ENCODE measurements at places on chromosomes 1 and 21.

DNA sequence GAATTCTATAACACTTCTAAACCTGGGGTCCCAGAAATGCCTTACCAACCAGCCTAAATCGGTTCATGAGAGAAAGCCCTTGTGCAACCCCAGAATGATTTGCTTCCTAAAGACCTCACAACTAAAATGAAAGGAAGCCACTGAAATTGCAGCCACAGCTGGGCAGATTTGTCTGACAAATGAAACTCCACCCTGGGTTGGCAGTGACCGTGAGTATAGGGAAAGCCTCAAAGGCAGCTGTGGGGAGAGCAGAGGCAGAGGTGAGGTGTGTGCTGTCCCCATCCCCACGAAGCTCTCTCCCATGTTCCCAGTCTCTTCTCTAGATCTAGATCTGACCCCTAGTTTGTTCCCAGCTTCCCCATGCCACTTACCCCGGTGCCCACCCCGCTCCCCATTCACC lies 23.1 kb downstream of the RHBDL2 start:
- DNase-seq: no peak

GRCh38 chr1:205983925-205984725 lies 19.1 kb downstream of the RAB7B start:
- peak; percentile 63 for DNase-seq

DNA sequence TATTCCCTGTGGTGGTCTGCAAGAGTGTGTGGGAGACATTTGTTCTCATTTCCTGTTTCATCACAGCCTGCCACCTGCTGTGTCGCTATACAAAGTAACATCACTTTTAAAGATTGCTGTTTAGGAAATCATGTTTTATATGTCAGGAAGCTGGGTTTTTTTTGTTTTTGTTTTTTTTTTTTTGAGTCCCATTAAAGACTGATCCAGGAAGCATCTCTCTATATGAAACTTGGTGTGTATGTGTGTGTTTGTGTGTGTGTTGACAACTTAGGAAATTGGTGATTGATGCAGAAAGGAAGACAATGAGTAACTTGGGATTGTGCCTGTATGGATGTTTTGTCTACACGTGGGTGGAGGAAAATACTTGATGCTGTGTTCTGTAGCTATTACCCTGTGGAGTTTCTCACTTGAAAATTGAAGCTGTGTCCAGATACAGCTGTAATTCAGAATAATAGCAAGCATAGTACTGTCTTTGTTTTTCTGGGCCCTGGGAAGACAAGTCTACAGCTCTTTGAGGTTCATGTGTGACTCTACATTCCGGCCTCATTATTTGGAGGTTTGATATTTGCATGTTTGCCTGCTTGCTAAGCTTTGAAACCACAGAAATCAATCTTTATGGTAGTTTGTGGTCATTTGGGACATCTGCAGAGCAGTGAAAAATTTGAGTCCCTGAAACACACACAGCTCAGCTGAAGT lies 47.9 kb downstream of the LAMC1 start:
- DNase-seq: peak; percentile 93

DNA sequence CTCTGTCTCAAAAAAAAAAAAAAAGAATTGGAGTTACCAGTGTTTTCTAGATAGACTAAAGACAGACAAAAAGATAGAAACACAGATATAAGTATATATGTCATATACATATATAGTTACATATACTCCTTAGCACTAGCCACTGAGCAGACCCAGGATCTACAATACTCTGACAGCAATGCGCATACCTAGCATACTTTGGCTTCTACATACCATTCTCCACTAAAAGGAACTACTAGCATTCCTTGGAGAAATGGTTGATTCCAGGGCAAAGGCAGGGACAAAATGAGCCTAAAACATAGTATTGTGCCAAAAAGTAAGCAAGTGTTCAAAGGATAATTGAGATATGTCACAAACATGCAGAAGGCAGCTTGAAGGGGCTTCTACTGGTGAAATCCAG lies 22.7 kb downstream of the SYNJ1 start:
- DNase-seq: no peak

DNA sequence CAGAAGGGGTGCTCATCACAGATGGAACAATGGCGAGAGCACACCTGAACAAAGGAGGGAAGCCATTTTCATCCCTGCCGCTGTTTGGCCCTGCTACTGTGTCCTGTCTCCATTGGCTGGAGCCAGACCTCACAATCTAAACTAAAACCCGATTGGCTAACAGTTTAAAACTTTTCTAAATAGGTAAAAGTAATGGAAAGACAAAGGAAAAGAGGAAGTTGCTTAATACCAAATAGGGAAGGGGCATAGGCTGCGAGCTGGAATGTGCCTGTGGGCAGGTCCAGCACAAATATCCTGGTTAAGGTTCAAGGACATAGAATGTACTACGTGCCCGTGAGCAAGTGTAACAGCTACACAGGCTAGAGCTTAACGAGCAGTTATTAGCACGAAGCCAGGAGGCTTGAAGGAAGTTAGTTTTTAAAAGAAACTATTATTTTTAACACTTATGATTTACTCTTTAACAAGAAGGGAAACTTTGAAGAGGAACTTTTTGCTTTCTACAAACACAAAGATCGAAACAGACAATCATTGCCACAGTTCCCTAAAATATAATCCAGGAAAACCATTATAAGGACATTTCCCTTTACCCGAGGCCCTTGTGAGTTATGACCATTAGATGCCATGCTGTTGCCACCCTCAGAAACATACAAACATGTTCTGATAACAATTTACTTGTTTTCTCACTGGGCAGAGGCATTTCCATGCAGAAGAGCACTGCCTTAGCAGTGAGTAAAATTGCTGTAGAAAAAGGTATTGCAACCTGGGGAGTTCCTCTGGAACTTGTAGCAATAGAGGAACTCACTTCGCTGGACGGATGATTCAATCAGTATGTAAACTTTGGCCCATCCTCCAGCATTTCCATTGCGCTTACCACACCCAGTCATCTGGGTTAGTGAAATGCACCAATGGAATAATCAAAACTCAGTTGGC lies 4.8 kb upstream of the PTTG1IP start:
- no peak for DNase-seq

DNA sequence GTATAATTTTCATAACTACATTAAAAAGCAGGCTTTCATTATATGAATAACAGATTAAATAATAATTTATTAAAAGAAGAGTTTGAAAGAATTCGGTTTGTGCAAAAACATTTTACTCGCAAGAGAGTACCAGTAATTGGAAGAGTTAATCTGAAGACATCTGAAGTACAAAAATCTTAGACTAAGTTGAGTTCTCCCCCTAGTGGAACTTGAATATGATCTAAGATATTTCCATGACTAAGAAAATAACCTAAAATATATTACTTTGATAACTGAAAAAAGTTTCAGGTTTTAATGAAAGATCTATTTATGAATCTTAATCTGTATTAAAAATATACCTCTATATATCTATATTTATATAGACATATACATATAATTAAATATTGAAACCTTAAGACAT lies 112.5 kb upstream of the GFI1 start:
- peak; percentile 64 for DNase-seq

DNA sequence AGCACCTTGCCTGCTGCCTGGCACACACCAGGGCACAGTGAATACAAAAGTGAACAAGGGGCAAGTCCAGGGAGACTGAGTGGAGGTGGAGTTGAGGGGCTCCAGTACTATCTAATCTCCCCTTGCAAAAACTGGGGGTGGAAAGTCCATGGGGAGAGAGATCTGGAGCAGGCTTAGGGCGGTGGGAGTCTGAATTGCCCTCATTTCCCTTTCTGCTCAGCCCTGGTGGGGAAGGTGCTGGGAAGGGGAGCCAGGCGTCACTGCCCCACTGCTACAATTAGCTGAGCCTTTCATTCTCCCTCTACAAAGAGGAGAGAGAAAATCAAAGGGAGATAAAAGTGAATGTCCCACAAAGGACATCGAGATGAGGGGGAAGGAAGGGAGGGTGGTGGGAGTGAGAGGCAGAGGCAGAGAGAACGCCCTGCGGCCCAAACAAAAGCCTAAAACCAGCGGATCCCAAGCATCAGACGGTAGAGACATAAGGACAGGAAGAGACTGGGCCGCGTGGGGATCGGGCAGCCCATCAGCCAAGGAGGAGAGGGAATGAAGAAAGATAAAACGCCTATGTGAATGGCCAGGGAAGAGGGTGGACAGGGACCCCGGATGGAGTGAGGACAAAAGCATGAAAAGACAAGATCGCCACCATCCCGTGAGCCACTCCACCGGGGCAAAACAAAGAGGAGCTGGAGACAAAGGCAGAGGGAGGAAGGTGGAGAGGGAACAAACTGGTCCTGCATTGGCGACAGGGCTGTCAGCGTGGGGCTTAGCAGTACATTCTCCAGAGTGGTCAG lies 46.8 kb upstream of the SOX13 start:
- no peak for DNase-seq

DNA sequence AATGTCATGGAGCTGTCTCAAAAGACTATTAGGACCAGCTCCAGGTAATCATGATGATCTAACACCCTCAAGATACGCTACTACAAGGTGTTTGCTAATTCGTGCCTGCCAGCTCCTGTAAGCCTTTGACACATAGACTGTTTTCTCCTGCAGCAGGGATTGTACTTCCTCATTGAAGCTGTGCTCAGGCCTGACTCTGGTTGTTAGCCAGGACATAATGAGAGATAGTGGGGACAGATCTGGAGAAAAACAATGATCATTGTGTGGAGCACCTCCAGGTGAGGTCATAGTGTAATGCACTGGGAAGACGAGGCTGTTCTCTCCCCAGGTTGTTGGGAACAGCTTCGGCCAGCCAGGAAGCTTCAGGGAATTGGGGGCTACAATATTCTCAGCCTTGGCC lies 94.6 kb downstream of the SETD4 start:
- DNase-seq: no peak

DNA sequence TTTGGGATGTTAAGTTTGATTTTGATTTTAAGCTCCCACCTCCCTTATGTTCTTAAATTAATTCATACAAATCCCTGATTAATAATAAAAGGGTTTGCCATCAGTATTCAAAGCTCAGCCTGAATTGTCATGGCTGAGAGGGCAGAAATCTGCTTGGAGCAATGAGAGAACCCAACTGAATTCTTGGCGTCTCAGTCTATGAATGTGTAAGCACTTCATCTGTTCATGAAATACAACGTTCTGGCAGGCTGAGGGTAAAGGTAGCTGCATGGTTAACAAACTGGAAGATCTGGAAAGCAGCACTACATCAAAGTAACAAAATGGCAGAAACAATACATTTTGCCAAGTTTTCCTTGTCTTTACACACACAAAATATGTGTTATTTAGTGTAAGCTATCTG lies 95.3 kb downstream of the ACBD6 start:
- DNase-seq: no peak

DNA sequence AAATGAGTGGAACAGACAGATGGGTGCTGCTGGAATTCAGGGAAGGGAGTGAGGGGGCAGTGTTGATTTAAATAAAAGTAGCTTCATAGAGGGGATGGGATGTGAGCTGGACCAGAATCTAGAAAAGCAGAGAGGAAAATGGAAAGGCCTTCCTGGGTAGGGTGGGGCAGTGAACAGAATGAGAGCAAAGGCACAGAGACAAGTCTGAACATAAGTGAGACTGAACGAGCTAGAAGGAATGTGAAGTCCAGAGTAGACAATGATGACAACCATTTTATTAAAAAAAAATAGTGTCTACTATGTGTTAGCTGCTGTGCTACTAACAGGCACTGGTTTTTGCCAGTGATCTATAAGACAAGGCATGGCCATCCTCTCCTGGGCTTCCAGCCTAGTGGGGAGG lies 36.0 kb downstream of the ELK4 start:
- DNase-seq: no peak

- no peak for DNase-seq
Measured at GRCh38 chr21:26834181-26834905, 10.9 kb downstream of the ADAMTS1 start.

- DNase-seq: no peak
Measured at GRCh38 chr1:185680453-185680852, 53.7 kb upstream of the HMCN1 start.

- DNase-seq: no peak
Measured at GRCh38 chr1:203137324-203137723, 9.8 kb downstream of the ADORA1 start.

DNA sequence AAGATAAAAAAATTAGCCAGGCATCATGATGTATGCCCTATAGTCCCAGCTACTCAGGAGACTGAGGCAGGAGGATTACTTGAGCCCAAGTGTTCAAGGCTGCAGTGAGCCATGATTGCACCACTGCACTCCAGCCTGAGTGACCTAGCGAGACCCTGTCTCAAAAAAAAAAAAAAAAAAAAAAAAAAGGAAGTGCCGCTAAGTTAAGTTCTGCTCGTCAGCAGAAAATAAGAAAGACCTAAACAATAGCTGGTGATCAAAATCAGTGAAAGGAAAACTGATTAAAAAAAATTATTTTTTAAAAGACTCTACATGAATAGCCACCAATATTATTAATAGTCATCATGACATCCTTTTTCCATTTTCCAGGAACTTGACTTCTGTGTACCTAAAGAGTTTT lies 44.2 kb upstream of the MTR start:
- DNase-seq: no peak

DNA sequence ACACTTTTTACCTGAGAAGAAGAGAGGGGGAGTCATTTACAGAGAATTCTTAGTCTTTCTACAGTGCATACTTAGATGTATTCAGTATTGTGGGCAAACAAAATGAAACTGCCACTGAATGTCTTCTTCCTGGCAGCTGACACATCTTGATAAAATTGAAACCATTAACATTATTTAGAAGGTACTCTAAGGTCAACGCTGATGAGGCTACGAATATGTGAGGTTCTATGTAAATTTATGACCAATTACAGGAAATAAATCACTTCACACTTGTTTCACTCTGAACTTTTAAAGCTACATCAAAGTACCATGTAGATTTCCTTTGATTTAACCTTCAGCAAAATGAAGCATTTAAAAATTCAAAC lies 51.3 kb upstream of the GFI1 start:
- peak; percentile 11 for DNase-seq

DNA sequence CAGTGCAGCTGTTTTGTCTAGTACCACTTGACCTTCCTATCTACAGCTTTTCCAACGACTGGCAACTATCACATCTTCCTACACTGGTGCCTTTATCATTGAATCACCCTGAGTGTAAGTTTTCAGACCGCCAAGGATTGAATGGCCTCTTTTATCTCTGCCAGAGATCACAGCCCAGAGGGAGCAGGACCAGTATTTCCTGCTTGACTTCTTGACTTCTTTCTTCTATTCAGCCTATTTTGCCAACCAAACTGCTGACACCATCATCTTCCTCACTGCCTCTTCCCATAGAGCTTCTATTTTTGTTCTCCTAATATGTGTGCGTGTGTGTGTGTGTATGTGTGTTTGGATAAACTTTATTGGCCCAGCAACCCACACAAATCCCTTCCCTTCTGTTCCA lies 53.8 kb downstream of the SERBP1 start:
- DNase-seq: no peak

DNA sequence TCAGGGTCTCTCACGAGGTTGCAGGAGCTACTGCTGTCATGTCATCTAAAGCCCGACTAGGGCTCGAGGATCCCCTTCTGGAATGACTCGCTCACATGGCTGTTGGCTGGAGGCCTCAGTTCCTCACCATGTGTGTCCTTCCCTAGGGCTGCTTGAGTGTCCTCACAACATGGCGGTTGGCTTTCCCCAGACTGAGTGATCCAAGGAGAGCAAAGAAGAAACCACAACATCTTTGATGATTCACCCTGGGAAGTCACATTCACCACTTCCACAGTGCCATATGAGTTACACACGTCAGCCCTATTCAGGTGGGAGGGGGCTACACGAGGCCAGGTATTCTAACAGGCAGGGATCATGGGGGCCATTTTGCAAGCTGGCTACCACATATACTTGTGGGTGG lies 64.9 kb downstream of the FHAD1 start:
- peak; percentile 44 for DNase-seq
